ENCODE measurements at places on chromosomes 3 and 15.

- no peak for DNase-seq
These were observed 272.4 kb downstream of the THRB start for GRCh38 chr3:24222165-24222805.

- peak; percentile 12 for DNase-seq
These were observed 48.7 kb downstream of the COL8A1 start for GRCh38 chr3:99686955-99687612.

DNA sequence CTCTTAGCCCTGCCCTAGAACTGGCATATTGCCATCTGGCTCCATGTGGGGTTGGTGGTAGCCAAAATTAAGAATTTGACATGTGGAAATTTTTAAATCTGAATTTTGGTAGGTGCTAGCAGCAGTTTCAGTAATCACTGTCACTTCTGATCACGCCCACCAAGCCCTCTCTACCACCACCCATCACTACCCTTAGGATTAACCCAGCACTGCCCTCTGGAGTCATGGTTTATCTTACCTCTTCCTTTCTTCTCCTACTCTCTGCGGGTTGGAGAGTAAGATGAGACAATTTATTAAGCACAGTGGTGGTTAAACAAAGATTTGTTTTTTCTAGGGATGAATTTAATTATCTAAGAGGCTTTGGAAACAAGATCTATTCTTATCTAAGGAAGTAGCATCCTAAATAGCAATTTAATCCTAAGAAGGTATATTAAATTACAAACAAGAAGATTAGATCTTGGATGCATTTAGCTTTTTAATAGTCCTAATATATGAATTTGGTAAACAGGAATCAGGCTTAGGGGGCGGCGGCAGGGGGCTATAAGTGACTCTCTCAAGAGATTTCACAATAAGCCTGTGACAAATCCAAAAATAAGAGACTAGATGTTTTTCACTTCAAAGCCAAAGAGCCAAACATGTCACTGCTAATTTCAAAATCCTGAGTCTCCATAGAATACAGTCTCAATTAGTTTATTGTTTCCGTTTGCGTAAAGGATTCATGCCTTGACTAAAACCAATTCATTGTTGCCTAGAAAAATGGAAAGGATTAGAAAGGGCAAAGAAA is 498.4 kb upstream of the UBE2E2 start:
- DNase-seq = no peak

- DNase-seq = no peak
These were observed 12.8 kb downstream of the UBXN7 start for GRCh38 chr3:196419386-196419785.

DNA sequence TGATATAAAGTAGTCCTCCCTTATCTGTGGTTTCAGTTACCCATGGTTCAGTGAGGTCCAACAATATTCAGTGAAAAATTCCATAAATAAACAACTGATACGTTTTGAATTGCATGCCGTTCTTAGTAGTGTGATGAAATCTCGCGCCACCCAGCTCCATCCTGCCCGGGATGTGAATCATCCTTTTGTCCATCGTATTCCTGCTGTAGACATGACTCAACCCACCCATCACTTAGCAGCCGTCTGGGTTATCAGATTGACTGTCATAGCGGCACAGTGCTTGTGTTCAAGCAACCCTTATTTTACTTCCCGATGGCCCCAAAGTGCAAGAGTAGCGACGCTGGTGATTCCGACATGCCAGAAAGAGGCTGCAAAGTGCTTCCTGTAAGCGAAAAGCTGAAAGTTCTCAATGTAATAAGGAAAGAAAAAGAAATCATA is 48.0 kb upstream of the MEX3B start:
- no peak for DNase-seq

DNA sequence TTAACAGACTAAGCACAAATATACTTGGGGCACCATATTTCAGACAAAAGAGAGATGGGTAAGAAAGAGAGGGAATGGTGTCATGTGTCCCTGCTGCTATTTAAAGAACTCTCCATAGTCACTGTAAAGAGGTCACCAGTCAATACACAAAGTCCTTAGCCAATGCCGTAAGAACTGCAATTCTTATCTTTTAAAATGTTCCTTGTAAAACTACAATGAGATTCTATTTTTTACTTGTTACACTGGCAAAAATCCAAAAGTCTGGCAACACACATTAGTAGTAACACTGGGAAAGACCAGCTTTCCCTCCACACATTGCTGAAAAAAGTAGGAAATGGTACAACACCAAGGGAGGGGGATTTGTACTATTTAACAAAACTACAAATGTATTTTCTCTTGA is 189.4 kb downstream of the TBC1D5 start:
- DNase-seq = no peak

DNA sequence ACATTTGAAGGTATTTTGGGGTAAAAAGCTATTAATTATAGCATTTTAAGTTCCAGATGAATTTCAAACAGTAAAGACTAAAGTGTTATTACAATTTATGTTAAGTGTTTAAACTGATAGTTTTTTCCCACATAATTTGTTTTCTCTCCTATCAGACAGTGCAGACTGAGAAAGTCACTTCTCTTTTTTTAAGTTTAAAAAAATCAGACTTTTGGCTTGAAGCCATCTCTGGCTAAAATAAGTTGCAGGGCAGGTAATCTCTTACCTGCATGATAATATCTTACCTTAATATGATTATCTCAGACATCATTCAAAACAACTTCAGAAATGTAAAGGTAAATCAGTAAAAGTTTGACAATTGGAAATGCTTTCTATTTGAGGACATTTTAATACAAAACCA is 21.5 kb upstream of the RAB6B start:
- no peak for DNase-seq

DNA sequence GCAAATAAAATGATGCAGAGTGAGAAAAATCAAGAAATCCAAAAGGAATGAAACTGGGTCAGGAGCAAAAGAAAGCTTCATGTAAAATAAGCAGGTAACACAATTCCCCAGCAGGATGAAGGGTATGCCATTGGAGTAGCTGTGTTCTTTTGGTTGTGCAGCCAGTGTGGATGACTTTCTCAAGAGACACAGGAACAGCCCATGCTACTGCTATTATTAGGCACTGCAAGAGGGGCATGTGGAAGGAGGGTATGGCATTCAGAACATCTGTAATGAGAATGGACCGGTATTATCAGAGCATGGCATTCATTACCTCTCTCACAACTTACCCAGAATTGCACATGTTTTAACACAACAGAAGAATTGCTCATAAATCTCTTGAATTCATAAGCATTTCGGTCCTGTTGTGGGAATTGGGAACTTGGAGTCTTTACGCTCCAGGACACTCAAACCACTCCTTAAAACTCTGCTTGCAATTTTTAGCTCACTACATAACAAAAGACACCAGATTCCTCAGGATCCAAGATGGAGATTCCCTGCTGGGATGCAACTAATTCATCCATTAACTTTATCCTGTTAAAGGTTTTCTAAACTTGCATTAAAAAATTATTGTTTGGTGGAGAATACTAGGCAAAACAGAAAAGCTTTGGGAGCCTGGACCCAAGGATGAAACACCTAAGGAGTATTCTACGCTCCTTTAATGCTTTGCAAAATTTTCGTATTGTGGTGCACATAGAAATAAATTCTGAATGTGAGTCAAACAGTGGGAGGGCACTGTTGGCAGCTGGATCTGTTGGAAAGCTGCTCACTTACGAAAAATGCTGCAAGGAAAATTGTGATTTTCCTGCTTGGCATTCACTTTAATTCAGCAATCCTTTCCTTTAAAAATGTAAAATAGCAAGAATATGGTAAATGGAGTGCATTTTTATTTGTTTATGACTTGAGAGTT is 34.6 kb upstream of the CDIN1 start:
- no peak for DNase-seq
